MM.1S (cell line): ENCODE measurements at places on chromosomes 13 and 19.
A peak's percentile ranks its signal among the peaks of the same experiment; 100 is the strongest.

DNA sequence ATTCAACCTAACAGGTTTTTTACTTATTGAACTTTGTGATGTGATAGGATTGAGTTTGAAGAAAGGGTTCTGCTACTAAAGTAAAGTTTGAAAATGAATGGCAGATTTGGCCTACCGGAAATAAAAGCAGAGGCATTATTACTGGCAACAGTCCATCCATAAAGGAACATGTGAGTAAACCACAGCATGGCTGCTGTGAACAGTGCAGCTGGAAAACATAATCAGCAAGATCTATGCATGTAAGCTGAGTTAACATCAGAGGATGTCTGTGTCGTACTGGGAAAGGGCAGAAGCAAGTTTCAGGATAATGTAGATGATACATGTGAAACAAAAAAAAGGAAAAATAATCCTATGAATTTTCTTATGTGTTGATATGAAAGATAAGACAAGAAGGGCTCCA is 87.6 kb downstream of the CYSLTR2 start:
- no peak for DNase-seq

- no peak for DNase-seq
These were observed 920.9 kb downstream of the SLITRK5 start for GRCh38 chr13:88592105-88592504.

DNA sequence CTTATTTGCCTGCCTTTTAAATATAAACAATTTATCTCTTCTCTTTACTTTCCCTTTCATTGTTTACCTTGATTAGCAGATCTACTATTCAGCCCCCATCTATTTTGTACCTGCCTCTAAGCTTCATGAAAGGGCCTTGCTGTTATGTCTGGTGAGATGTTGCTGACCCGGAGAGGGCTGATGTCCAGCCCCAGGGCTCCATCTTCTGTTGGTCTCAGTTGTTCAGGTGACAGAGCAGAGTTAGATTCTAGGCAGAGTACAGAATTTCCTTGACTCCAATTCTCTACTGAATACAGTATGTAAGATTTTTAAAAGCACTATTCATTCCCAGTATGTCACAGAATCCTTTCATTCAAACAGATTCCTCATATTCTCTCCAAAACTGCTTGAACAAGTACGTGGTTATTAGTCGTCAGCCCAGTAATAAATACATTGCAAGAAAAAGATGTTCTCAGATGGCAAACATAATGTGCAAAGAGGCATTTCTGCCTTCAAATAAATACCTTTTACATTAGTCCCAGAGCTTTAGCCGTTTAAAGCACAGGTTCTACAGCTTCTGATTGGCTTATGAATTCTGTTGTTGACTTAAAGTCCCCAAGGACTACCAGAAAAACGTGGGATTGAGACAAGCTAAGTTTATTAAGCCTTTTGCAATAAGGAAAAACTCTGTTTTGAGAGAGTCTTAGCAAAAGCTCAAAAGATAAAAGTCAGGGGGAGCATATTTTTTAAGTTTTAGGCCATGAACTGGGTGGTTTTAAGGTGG is 159.1 kb downstream of the GPC5 start:
- no peak for DNase-seq

GRCh38 chr13:37364956-37365355 is 233.6 kb downstream of the POSTN start:
- no peak for DNase-seq

DNA sequence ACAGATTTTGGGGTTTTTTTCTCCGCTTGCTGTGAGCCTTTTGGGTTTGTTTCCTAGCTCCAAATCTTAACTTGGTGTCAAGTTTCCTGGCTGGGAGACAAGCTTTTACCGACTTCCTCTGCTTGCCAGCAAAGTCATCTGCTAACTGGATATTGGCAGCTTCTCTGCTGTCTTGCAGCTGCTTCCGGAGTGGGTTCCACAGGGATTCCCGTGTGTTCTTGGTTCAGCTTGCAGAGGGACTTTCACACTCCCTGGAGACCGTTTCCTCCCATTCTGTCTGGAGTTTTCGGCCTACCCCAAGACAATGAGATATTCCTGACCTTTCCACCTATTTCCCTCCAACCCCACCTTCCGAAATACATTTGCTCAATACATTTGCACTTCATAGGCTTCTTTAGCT is 2.2 kb upstream of the COLGALT1 start:
- no peak for DNase-seq

DNA sequence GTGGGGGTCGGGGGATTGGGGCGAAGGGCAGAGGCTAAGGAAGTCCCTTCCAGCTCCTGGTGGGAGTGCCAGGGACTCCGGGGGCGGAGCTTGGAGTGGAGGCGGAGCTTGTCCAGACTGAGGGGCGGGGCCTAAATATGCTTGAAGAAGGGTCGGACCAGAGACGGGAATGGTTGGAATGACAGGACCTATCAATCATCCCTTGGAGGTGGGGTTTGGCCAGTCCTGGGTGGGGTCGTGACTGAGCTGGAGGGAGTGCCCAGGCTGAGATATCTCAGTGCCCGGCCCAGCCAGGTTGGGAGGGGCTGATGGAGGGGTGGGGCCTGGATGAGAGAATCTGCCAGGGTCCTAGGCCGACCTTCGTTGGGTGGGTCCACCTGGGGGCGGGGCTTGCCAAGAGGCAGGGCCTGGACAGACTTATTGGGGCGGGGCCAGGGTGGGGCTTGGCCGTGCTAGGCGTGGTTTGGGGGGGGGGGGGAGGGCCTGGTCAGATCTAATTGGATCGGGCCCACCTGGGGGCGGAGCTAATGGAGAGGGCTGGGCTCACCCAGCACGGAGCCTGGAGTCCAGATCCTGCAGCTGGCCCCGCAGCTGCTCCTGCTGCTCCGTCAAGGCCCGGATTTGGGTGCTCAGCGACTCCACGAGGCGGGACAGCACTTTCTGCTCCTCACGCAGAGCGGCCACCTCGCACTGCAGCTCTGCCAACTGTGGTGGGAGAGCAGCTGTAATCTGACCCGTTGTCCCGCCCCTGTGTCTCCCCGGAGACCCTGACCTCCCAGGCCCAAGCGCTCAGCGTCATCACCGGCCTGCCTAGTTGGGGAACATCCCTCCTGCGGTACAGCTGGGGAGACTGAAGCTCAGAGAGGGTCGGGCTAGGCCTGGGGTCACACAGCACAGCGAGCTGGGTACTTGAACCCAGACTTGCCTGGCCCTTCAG is 2.6 kb upstream of the WIZ start:
- no peak for DNase-seq

DNA sequence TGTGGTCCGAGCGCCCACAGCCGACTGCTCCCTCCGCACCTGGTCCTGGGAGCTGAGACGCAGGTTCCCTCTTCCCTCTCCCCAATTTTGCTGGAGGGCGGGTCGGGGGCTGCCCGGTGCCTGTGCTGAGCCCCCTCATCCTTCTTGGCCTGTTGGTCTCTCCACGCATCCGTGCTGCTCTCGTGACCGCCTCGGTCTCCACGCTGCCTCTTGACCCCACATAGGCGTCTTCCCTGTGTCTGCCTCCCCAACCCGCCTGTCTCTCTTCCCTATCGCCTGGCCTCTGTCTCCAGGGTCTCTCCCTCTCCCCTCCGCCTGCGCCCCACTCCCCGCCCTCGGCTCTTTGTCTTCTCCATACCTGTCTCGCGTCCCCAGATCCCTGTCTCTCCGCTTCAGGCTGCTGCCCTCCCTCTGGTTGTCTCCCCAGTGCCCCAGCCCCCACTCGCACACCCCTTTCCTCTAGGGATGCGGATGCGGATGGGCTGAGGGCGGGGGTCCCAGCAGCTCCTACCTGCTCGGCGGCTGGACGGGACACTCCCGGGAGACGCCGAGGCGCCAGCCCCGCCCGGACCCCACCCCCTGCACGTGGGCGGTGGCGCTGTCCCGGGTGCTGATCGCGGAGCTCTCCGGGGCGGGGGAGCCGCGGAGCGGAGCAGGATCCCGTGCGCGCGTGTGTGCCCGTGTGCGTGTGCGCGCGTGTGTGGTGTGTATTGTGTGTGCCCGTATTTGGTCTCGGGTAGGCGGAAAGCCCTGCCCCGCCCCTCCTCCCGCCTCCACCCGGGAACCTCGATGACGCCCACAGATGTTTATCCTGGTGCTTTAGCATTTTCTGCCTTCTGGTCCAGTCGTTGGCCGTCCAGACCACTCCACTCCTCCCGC is at the start of gene SYT5:
SYT5 (minus strand) TSS at position 684 of the 879 bp plus-strand sequence. CDS start 1,248 bp downstream, outside the sequence.
- peak; percentile 30 for DNase-seq

- no peak for DNase-seq
These were observed 89.2 kb downstream of the CACNA1A start for GRCh38 chr19:13417054-13417453.

DNA sequence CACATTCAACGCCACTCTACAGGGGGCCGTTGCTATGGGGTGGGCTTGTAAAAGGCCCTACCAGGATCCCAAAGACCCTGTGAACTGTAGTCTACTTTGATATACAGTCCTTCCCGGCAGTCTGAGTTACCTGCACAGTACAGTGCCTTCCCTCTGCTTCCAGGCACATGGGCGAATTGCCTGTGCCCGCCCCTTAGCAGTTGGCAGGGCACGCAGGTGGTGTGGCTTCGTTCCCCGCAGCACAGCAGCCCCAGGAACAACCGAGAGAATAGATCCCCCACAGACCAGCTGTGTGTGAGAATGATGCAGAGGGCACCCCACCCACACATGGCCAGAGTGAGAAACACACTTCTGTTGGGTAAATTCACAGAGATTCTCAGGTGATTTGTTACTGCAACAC is 60.6 kb downstream of the MRPL57 start:
- no peak for DNase-seq

GRCh38 chr19:11092181-11092538 is 2.9 kb downstream of the LDLR start:
- no peak for DNase-seq

- DNase-seq: no peak
These were observed 9.3 kb downstream of the ZIC5 start for GRCh38 chr13:99962242-99962641.

GRCh38 chr19:56153507-56153906 is 12.4 kb downstream of the ZNF444 start:
- DNase-seq: no peak

DNA sequence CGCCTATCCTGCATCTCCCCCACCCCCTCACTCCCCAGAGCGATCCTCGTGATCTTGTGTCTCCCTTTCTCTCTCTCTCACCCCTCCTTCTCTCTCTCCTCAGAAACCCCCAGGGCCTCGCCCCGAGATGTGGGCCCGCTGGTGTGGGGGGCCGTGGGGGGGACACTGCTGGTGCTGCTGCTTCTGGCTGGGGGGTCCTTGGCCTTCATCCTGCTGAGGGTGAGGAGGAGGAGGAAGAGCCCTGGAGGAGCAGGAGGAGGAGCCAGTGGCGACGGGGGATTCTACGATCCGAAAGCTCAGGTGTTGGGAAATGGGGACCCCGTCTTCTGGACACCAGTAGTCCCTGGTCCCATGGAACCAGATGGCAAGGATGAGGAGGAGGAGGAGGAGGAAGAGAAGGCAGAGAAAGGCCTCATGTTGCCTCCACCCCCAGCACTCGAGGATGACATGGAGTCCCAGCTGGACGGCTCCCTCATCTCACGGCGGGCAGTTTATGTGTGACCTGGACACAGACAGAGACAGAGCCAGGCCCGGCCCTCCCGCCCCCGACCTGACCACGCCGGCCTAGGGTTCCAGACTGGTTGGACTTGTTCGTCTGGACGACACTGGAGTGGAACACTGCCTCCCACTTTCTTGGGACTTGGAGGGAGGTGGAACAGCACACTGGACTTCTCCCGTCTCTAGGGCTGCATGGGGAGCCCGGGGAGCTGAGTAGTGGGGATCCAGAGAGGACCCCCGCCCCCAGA is 12.8 kb upstream of the TOMM40 start:
- no peak for DNase-seq
